ENCODE measurements at places on chromosomes 12 and 14.

- no peak for DNase-seq
These were observed 24.8 kb downstream of the KCNA1 start for GRCh38 chr12:4934407-4935035.

- DNase-seq, result peak; percentile 18
These were observed 2.9 kb upstream of the PTHLH start for GRCh38 chr12:27975222-27976136.

DNA sequence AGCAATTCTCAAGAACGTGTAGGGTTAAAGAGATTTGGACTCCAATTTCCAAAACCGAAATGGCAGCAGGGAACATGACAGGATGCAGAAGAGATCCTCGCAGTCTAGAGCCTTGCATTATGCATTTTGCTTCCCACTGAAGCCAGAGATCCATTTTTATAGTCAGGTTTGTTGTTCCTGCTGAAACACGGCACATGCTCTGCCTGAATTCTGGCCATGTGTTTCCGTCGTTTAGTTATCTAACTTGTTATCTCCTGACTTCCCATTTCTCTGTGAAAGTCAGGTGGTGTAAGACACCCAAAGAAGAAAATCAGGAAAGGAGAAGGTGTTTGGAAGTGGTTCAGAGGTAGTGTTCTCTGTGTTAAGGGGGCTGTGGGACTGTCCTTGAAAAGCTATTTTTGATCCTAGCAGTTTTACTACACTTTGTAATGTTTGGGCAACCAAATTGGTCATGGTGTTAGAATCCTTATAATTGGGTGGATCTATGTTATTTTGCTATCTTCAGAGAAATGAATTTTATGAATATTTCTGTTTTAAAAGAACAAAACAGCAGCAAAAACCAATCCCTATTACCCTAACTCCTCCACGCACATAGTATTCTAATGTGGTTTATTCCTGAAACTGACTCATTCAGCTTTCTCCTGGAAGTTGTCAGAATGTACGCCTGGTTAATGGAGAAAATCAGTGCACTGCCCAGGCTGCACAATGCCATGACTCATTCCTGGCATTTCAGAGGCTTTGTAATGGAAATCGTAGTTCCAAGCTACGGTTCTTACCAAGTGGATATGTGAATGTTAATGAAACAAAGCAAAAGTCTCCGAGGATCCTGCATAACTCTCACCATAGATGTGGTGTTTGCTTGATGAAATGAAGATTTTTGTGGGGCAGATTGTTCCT is 110.1 kb downstream of the SAMD4A start:
- no peak for DNase-seq

GRCh38 chr14:52412426-52412825 is 98.3 kb downstream of the PTGER2 start:
- DNase-seq, result no peak

DNA sequence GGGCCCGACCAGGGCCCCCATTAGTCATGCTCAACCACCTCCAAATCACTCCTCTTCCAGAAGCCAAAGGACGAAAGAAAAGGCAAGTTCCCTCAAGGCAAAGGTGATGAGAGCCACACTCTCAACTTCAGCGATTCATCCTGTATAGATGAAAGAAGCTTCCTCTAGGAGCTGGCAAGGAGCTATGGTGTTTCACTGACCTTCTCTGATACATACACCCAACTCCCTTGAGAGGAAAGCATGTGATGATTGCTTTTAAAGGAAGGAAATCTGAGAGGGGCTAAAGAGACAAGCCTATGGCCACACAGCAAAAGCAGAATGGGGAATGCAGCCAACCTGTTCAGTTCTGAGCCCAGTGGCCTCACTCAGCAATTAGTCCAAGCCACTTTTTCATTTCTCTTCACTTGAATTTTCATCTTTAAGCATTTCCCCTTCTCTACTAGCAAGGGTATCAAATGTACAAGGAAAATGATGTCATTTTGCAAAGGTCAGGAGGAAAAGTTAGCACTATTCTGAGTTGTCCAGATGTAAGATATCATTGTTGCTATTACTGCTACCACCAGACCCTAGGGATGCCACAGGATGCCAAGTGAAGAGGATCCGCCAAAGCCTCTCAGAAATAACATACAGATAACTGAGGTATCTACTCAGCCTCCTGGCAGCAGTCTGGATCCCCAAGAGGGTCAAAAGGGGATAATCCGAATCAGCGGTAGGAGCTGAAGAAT is 82.5 kb downstream of the MAP3K9 start:
- no peak for DNase-seq

- no peak for DNase-seq
These were observed 34.1 kb downstream of the NDUFA12 start for GRCh38 chr12:94969424-94969823.

DNA sequence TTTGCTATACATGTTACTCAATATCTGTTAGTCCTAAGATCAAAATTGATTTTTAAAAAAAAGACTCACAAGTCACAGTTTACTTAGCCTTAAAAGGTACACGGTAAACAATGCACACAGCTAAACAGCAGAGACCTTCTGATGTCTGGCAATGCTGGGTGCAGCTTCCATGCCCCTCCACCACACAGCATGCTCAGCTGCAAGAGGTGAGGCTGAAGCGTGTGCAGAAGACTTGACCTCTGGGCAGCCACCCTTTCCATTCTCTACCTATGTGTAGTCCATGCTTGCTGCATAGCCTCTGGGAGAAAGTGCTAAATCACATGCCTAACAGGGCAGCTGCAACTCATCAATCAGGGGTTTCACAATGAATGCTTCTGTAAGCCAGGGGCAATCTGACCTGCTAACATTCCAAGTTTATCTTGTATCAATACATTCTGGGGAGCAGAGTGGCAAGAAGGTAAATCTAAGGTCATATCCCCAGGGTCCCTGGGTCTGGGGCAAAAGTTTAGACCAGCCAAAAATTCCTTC is 44.5 kb upstream of the AMN1 start:
- DNase-seq, result no peak

DNA sequence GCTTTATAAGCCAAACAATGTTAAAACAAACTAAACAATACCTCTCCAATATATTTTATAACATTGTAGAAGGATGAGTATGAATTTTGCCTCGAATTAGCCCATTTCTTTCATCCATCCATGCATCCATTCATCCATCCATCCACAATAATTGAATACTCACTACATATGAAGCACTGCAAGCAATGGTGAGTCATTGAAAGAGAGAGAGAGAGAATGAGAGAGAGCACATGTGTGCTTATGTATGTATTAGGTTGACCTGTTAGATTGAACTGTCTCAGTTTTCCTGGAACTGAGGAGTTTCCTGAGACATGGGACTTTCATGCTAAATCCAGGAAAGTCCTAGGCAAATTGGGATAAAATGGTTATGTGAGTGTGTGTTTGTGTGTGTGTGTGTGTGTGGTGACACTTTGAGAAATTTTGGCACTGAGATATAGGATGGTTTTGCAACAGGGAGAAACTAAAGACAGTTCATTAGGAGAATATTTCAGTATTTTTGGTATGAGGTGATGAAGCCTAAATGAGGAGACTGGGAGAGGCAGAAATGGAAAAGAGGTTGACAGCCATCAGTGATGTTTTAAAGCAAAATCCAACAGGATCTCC is 98.4 kb downstream of the C12orf75 start:
- no peak for DNase-seq

- DNase-seq, result no peak
These were observed 25.3 kb upstream of the RHOJ start for GRCh38 chr14:63178912-63179311.

DNA sequence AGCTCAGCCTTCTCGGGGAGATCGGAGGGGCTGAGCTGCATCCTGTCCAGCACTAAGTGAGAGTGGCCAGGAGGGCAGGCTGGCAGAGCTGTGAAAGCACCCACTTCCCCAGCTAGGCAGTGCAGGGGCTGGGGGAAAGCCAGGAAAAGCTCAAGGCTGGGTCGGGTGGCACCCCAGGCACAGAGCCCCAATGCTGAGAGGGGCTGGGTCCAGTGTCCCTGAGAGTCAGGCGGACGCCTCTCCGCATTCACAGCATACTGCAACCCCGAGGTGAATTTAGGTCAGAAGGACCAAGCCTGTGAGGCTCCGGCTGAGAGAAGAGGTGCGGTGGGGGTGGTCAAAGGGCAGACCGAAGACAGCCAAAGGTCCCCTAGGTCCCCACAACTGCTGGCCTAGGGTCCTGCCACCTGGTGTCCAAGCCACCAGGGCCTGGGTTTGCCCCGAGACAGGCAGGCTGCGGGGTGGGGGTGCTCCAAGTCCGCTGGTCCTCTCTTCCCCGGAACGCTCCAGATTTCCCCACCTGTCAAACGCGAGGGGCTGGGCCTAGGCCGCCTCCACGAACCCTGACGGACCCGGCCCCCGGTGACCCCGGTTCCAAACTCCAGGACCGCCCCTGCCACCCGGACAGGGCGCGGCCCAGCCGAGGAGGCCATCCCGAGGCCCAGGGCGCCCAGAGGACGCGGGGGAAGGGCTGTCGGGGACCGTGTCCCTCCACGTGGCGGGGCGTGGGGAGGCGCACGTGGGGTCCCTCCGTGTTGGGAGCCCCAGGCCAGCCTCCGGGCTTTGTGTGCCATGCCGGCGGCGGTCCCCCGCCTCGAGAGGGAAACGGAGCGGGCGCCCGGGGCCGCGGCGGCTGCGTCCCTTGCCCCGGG is 527 bp downstream of the CAMKK2 start:
- DNase-seq, result peak; percentile 47

DNA sequence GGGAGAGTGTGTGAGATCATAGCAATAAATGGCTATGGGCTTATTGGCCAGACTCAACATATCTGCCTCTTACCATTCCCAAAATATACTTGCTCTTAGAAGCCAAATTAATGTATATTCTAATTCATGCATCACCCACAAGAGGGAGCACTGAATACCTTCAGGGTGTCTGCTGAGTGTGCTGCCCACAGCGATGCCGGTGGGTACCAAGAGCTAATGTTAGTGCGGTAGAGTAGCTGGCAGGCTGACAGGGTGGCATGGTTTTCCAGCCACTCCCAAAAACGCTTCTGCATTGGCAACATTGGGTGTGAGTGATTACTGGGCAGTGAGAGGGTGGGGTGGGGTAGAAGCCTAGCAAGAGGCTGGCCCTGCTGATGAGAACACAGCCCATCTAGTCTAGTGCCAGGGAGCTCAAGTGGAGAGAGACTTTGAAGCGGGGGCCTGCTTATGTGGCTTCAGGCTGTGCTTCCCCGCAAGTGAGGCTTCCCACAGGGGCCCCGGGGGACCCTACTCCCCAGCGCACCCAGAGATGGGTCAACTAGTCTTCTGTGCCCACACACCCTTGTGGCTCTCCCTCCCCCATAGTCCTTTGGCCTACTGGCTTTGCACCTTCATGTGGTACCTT is 9.2 kb upstream of the PLEKHD1 start:
- no peak for DNase-seq

GRCh38 chr14:98909251-98909944 is 362.6 kb downstream of the BCL11B start:
- no peak for DNase-seq

GRCh38 chr12:5177096-5177495 is 133.4 kb downstream of the KCNA5 start:
- DNase-seq, result no peak

DNA sequence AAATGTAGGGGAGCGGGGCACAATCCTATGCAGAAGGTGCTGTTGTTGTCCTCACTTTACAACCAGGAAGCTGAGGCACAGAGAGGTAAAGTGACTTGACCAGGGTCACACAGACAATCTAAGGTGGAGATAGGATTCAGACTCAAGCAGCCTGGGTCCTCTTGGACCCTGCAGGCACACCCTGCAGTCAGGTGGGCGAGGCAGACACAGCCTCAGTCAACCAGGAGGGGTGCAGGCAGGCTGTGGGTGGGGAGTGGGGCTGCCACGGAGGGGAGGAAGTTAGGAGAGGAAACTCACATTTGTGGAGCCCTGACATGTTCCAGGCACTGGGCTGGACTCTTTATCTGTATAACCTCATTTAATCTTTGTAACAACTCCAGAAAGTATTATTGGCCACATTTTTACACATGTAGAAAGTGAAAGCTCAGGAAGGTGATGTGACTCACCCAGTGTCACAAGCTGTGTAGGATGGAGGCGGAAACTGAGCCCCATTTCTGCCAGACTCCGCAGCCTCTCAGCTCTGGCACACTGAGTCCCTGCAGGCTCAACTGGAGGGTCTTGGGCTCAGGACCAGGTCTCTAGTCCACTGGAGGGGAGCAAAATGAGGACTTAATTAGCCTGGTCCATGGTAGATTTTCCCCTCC is 24.9 kb upstream of the CHGA start:
- no peak for DNase-seq

- DNase-seq, result peak; percentile 38
These were observed 5.2 kb downstream of the NFKBIA start for GRCh38 chr14:35399083-35399937.

GRCh38 chr12:114812858-114813761 is 129.1 kb upstream of the TBX3 start:
- peak; percentile 45 for DNase-seq

DNA sequence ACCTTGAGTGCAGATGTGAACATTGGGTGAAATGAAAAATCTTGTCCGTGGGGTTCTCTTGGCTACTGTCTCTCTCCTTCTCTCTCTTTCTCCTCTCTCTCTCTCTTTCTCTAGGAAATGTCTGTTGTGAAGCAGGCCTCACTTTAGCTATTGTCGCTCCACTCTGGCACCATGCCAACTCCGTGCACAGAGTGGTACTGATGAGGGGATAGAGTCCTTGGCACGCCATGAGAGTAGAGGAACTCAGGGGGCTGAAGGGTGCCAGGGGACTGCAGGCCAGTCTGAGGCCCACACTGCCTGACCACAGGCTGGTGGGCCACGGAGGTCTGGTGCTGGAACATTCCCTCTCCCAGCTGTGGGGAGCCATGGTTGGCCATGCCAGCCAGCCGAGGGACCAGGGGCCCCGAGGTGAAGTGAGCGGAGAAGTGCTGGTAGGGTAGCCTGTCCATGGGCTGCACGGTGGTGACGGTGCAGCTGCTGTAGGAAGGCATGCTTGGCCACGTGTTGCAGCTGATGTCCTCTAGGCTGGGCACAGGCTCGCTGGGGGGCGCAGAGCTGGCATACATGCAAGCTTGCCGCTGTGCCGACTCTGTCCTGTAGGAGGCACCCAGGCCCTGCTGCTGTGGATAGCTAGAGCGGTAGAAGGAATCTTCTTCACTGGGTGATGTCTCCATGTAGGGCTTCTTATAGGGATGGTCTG is 50.4 kb downstream of the TBX5 start:
- DNase-seq, result no peak

GRCh38 chr12:46627686-46628085 is 198.1 kb downstream of the SLC38A4 start:
- no peak for DNase-seq

DNA sequence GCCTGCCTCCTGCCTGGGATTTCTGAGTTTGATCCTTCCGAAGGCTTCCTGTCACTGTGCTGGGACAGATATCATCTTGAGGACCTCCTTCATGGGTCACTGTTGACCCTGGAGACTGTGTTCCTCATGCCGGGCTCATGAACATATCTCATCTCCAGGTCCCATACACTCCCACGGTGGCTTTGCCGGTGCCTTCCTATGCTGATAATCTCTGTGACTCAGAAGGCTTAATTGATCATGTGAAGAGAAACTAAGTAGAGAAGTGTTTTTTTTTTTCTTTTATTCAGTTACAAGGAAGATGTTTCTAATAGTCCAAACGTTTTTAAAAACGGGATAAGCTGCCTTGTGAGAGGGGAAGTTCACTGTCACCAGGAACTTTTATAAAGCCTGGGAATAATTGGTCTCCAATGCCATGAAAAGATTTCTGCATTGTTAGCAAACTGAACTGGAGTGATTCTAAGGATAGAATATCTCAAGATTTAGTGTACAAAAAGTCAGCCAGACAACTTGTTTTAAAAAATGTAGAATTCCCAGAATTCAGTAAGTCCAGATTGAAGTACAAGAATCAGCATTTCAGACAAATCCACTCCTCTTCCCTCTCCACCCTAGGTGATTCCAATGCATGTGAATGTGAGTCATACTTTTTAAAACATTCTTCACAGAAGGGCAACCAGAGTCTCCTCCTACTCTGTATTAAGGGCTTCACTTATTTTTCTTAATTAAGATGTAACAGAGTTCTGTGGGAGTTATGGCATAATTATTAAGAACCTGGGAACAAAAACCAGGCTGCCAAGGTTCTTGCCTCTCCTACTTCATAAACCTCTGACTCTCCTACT is 139.8 kb upstream of the LGR5 start:
- DNase-seq, result no peak
